Activated CD4-positive, alpha-beta T cell treated with anti-CD3 and anti-CD28 coated beads, Interleukin-10, Interleukin-2, amounts not matched to agents 100 ng/mL and 50 ng/mL, durations not matched to agents 16 hours and 8 hours (primary cell): ENCODE measurements at places on chromosomes 6 and 20.
A peak's percentile ranks its signal among the peaks of the same experiment; 100 is the strongest.

DNA sequence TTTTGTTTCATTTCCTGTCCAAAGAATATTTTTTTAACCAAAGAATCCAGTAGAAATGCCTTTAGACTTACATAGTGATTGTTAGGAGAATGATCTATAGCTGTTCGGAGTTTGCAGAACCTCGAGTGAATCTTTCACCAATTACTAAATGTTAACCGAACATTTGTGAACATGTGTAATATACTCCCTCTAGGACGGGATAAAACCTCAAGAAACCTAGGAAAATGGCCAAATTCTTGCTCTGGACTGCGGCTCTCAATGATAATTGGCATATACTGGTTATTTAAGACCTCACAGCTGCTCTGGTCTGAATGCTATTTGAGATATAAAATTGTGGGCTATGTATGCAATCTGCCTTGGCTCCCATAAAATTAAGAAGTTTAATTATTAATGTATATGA is 137.1 kb downstream of the PACRG start:
- no peak for DNase-seq

DNA sequence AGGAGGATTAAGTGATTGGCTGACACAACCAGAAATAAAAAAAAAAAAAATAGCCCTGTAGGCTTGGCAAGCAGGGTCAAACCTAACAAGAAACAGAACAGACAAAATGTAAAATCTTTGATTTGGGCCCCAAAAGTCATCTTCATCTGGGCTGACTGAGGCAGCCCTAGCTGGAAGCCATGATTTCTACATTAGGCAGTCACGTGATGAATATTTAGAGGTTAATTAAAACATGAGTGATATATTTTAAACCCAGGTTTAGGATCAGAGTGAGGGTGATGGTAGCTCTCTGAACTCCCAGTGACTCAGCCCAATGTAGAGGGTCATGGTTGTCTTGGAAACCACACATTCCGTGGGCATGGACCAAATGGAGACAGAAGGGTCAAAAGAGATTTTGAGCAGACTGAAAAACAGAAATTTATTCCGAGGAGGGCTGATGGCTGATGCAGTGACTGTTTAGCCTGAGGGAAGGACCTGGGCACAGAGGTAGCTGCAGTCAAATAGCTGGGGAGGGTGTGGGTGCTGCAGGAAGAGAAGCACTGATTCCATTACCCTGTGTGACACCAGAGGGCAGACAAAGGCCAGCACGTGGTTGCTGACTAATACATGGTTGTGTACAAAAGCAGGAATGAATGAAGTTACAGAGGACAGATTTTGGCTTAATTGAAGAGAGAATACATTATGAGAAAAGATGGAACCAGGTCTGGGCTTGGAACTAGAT is 573.1 kb upstream of the CHD6 start:
- DNase-seq: no peak

DNA sequence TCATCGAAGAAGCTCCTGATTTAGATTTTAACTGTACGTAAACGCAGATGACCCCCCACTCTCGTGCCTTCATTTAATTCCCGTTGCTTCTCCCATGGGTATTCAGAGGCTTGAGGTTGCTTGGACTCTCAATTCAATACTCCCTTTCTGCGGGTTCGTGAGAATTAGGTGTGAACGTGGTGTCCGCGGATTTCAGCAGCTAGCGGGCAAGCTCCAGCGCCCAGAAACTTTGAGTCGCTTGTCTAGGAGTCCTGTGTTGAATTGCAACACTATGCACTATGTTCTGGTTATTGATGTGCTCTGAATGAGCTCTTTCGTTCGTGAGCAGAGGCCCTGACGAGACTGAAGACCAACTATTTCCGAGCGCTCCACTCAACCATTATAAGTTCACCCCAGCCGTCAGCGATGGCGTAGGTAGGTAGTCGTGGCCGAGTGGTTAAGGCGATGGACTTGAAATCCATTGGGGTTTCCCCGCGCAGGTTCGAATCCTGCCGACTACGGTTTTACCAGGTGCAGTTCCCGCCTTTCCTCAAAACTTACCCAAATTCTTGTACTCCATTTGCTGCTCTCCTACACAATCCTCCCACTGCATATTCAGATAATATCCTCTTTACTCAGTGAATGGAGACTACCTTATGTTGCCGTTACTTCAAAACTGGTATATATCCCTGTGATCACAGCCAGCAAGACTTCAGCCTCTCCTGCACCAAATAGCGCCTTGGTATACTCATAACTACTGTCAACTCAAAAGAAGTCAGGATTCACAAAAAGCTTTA is 72.6 kb upstream of the ZNF184 start:
- DNase-seq: peak; percentile 91

GRCh38 chr6:3340894-3341293 is 82.1 kb downstream of the PSMG4 start:
- no peak for DNase-seq

DNA sequence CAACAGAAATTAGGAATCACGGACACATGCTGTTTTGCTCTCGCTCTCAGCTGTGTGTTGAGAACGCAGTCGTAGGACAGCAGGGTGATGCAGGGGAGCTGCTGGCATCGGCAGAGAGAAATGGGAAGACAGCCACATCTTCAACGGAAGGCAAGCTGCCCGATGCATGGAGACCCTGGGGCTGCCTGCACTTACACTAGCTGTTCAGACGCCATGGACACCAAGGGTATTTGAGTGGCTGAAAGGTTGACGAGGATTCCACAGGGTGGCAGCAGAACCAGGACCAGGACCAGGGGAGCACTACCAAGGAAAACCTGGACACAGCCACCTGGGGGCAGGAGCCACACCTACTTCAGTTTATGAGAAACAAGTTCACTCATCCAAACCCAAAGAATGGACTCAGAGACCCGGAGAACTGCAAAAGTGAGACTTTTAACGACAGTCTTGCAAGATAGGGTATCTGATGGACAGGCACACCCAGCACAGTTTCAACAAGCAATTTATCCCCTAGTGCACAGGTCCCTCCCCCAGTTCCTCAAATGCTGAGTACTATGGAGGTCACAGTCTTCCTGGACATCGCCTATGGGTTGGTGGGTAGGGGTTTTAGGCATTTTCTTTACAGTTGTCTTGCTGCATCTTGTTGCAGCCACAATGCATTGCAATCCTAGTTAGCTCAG is 56.3 kb upstream of the ENTPD6 start:
- no peak for DNase-seq

- DNase-seq: no peak
Observed at GRCh38 chr6:53005663-53006250, 10.7 kb upstream of the GSTA4 start.

- no peak for DNase-seq
Observed at GRCh38 chr6:85747666-85748065, 105.0 kb upstream of the SYNCRIP start.

GRCh38 chr20:48832405-48832730 is 4.6 kb upstream of the PREX1 start:
- no peak for DNase-seq

DNA sequence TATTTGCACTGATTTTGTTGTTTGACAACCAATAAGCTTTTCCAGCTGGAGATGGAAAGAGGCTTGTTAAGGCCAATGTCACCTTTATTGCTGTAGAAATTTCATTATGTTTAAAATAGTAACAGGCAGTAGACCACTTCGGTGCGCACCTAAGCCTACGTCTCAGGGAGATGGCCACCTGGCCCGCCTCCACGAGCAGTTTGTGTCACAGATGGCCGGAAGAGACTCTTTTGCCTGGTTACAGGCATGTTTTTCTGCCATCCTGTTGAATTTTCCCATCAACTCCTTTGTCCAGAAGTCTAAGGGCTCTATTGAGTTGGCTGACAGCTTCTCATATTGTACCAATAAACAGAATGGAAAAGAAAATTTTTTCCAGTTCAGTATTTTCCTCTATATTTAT is 51.0 kb downstream of the SLC9A8 start:
- DNase-seq: no peak

DNA sequence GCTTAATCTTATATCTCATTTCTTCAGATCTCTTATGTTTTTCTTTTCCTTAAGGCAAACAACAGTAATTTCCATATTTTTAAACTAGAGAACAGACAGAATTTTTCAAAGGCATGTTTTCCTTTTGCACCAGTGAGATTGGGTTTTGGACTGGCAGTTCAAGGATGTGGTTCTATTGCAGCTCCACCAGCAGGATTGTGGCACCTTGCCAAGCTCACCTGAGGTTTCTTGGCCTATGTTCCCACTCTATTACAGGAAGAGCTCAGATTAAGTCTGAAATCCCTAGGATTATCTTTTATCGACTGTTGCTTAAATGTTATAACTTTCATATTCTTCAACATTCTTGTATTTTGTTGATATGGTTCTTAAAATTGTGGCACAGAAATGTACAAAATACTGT is 218.9 kb downstream of the PLCB4 start:
- DNase-seq: no peak

DNA sequence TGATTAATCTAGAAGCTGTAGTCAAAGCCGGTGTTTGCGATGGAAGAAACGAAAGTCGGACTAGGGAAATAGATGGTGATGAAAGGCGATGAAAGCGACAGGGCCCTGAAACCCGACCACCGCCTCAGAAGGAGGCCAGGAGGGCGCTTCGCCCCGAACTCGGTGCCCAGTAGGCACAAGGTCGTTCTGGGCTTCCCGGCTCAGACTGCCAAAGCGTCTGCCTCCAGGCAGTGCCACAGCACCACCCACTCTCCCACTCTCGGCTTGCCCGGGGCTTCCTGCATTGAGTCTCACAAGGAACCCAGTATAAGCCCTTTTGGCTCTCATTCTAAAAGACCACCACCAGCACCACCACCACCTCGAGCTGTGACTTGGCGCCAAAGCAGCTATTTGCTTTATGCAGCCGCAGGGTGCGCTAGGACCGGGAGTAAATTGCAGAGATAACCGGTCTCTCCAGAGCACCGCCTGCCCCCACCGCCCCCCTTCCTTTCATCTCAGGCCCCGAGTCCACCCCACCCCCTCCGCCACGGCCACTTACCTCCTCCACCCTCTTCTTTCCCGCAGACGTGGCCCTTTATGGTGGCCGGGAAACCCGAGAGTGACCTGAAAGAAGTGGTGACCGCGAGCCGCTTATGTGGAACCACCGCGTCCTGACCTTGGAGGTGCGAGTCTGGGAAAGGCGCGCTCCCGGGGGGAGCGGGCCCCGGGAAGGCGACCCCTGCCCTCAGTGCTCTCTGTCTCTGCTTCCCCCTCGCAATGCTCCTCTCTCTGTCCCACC is 2.4 kb downstream of the TCF21 start:
- DNase-seq: peak; percentile 14

GRCh38 chr20:634148-634925 is 18.7 kb downstream of the SRXN1 start:
- DNase-seq: no peak

GRCh38 chr6:14142511-14143223 is 25.1 kb downstream of the CD83 start:
- no peak for DNase-seq

- no peak for DNase-seq
Observed at GRCh38 chr6:127463056-127463455, 3.9 kb upstream of the KIAA0408 start.

GRCh38 chr6:107957308-107957908 is 600 bp downstream of the SEC63 start:
- peak; percentile 79 for DNase-seq

GRCh38 chr6:108106261-108106660 is 31.7 kb upstream of the OSTM1 start:
- no peak for DNase-seq

- no peak for DNase-seq
Observed at GRCh38 chr6:155181498-155181897, 82.3 kb upstream of the CLDN20 start.

GRCh38 chr6:15588971-15589634 is 73.7 kb downstream of the DTNBP1 start:
- DNase-seq: peak; percentile 64

DNA sequence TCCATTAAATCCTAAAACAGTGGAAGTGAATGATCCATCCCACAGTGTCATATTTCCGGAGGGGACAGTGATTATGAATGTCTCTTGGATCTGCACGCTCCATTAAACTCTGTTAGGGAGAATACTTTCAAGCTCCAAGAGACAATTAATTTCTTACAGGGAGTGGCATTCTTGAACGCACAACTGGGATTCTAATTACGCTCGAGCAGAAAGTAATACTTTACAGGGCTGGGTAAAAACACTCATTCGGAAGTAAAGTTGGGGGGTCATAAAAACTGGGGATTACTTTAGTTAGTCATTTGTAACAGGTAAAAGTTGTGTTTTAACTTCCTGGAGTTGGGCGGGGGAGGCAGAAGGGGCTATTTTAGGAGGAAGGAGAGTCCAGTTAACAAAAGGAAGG is 151.8 kb downstream of the ZFP64 start:
- DNase-seq: no peak

DNA sequence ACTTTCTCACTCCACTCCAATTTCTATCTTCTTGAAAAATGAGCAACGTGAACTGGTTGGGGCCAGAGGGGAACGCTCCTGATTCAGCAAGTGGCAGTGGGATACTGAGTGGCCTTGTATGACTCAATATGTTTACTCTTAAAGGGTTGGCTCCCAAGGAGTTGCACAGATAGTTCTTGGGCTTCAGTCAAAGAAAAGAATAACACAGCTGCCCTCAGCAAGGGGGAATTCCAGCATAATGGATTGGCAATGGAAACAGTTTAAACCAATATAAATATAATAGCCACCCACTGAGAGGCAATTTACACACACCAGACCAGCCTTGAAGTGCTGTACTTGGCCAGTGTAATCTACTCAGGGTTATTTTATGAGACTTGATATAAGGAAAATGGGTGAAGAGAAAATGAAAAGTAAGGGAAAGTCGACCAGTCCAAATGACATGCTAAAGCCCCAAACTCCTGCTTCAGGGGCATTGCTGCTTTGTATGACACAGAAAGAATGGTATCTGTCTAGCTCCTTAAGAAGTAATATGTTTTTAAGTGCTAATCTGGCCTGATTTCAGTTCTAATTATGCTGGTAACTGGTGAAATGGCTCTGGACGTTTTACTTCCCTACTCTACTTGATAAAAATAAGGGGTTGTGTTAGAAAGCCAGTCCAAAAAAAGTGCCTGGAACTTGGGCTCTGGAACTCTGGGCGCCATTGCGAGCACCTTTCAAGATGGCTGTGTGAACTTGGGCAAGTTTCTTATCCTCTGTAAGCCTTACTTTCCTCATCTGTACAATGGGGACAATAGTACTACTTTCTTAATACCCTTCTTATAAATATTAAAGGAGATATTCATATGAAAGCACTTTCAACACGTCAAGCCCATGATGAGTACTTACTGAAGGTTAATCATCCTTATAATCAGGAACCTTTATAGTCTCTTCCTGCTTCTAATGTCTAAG is 712.9 kb upstream of the MAP3K7 start:
- DNase-seq: no peak

GRCh38 chr6:150749091-150749670 is 116.3 kb upstream of the MTHFD1L start:
- DNase-seq: no peak

GRCh38 chr6:162229093-162229492 is 498.5 kb downstream of the PRKN start:
- DNase-seq: no peak

DNA sequence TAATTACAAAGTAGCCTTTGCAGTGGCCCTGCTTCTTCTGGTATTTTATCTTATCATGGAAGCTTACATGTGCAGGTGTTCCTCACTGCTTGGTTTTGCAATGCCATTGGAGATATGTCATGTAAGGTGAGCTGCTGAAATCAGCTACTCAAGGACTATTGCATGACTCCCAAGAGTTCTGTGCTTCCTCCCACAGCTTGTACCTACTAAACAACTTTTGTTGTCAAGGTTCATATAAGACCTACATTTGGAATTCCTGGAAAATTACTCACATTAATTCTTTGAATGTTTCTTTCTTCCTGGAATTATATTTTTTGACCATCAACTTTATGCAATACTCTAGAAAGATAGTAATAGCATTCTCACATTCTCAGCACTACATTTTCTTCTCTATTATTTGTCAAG is 427.5 kb upstream of the HSF2 start:
- DNase-seq: no peak

GRCh38 chr6:31058128-31058894 is 48.0 kb downstream of the MUC22 start:
- peak; percentile 42 for DNase-seq
